ENCODE measurements at places on chromosomes 6 and 20.
A peak's percentile ranks its signal among the peaks of the same experiment; 100 is the strongest.

GRCh38 chr6:89970609-89971337 lies 76.5 kb downstream of the GJA10 start:
- DNase-seq: no peak

DNA sequence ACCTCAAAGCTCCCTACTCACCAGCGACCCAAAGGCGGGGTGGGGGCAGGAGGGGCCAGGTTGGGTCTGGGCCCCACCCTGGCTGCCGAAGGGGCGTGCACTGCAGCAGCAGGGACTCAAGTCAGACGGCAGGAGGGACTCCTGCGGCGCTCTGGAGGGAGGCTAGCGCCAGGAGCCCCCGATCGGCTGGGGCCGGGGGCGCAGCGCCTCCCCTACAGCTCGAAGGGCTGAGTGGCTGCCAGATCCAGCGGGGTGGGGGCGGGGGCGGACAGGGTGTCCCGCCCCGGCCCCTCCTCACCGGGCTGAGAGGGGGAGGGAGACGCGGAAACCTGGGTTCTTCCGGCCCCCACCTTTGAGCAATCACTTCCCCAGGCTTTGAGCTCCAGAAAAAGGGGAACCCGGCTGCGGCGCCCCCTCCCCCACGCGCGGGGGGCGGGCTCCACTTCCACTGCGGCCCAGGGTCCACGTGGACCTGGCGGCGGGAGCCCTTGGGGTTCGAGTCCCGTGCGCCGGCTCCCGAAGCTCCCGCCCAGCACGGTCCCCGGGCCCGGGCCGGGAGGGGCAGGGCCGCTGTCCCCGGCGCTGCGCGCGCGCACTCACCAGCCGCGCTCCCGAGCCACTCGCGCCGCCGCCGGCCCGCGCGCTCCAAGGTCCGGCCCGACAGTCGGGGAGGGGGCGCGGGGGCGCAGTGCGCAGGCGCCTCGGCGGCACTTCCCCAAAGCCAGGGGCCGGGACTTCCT lies at the start of gene RGS19:
Gene RGS19, minus strand, starts transcription at position 246 of the 740 bp plus-strand sequence. CDS start 2,632 bp downstream, outside the sequence.
- DNase-seq: peak; percentile 74

DNA sequence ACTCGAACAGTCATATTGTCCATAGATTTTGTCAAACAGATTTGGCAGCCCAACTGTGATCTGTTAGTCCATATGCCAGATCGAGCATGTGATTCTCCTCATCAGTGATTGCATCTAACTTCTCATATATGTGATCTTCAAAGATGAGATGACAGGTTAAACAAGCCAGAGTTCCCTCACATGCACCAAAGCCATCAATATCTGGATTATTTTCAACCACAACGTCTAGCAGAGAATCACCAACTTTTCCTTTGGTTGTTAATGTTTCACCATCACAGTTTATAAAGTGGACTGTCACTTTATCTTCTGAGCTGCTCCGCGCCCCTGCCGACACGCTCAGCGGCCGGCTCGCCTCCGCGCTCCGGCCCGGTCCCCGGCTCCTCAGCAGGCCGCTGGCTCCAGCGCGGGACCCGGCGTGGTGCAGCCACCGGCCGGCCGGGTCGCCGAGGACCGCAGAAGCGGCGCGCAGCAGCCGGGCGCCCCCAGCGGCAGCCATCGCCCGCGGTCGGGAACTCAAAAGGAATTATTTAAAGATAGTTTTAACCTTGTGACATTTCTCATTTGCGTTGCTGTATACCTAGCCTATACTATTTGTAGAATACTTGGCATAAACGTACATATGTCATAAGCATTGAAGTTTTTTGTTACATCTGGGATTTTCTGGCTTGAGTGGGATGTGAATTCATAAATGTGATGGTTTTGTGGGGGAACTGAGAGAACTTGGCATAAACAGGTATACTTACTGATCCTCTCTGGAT lies 40.1 kb upstream of the DYNLRB1 start:
- peak; percentile 38 for DNase-seq

DNA sequence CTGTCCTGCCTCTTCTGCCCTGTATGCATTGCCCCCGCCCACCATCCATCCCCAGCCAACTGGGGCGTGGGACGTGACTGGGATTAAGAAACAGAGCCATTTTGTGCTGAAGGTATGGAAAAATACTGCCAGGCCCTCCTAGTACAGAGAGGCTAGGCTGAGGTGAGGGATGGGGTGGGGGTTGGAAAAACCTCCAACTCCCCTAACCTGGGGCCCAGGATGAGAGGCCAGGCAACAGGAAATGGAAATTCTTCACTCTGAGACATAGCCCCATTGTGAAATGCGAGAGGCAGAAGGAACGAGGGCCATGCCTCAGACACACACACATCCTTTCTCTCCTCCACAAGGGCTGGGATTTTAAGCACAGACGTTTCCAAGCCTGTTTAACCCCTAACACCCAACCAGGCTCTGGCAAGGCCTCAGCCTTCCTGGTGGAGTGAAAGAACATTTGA lies 19.9 kb downstream of the KCNK5 start:
- no peak for DNase-seq

DNA sequence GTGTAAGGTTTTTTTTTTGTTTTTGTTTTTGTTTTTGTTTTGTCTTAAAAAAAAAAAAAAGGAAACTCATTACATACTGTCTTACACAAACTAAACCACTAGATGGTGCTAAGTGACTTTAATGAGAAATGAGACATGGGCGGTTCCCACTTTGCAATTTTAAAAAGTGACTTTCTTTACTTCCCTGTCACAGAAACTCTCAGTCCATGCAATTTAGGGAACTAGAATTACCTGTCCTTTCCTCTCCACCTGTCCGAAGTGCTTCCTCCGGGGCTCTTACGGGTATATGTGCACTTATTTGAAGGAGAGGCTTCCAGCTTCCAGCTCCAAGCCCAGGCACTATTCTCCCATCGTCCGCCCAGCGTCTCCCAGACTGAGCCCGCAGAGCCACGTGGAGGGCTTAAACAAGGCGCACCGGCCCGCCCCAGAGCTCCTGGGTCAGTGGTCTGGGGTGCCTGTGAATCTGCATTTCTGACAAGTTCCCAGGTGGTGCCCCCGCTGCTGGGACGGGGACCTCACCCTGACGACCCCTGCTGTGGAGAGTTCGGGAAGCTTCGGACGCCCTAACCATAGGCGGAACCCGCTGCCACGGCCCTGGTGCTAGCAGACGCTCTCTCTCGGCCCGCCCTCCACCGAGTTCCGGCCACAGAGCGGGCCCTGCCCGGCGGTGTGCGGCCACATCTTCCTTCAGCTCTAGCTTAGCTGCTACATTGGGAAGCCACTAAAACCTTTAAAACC lies 26.1 kb downstream of the BFSP1 start:
- peak; percentile 43 for DNase-seq

- no peak for DNase-seq
These were observed 22.9 kb upstream of the DDR1 start for GRCh38 chr6:30861257-30862048.

DNA sequence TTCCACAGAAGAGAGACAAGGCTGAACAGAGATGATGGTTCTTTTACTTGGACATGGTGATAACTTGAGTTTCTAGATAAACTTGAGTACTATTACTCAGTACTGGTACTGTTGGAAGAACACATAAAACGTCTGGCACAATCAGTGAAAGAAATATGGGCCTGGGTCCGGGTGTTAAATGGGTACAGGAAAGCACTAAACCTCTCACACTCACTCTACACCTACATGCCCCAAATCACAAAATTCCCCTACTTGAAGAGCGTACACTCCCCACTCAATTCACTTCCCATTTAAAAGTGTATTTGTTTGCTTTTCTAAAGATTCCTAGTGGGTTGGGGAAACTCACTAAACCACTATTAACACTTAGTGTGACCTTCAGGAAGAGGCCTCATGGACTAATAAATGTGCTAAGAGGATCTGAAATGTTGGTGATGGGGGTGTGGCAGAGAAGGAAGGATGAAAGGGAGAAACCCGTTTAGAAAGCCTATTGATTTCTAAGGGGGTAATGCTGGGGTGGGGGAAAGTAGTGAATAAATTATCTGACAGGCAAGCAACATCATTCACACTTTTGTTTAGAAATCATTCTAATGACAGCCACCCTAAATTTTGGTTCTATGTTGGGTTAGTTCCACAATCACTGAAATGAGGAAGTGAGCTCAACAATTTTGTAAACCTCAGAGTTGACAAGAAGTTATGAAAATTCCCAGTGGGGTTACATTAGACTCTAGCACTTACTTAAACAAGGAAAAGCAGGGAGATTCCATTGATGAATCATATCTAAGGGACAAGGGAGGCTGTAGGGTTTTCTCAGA lies 222.6 kb upstream of the MARCKS start:
- no peak for DNase-seq

DNA sequence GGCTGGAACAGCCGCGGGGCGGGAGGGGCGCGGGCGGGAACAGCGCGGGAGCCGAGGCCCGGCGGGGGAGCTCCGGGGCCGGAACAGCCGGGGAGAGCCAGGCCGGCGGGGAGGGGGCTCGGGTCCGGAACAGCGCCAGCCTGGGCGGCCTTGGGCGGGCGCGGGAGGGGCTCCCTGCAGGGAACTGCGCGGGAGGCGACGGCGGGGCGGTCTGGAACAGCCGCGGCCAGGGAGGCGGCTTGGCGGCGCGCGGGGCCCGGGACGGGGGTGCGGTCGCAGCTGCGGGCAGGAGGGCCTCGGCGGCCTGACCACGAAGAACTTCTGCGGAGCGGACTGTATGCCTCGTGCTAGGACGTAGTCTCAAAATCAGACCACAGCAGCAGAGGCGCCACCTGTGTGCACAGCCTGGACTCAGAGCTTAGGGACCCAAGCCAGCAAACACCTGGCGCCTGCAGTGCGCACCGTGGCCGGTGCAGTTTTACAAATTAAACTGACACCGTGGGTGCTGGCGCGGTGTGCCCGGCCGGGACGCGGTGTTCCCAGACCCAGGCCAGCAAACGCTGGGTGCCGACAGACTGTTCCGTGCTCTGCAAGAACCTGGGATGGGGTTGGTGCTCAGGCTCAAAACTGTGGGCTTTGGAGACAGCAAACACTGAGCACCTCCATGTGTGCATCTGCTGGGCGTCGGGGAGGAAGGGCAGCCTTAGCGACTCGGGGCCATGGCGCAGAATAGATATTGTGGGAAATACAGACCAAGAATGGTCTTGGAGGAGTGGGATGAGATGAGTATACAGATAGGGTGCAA lies 572 bp downstream of the ZNF341 start:
- peak; percentile 85 for DNase-seq

GRCh38 chr6:120965814-120966213 lies 368.5 kb downstream of the TBC1D32 start:
- DNase-seq: no peak

DNA sequence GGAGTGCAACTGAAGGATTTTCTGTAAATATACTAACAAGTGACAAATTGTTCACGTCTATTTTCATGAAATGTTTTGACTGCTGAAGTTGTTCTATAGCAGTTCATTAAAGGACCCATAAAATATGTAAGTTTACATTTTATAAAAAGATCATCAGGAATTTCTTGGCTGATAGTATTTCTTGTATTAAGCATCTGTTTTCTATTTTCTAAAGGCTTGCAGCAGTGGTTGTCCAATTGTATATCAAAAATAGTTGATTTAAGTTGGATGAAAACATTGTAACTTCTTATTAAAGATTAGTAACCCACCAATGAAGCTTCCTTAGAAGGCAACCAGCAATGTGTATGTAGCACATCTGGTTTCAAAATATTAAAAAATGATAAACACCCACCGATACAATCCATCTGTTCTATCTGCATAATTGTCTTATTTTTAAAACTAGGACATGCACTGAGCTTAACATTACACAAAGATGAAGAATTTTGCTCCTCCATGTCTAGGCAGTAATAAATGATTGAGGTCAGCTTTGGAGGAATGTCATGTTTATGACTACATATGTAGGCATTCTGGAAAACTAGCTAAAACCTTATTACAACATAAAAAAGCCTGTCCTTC lies 301.3 kb upstream of the TCF21 start:
- DNase-seq: no peak

DNA sequence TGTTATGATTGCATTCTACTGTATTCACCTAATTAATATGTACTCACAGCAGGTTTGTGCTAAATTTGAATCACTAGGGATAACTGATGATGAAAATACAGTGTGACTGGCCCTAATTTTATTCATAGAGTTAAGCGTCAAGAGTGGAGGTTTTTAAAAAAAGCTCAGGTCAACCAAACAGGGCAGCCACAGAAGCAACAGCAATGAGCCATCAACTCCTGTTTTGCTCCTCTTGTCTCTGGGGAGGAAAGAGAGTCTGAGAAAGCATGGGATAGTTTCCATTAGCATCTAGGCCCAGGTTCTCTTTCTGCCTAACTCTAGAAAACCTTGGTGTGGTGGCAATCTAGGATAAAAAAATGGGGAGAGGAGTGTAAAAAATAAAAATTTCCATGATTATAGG lies 122.1 kb downstream of the OGFRL1 start:
- no peak for DNase-seq

DNA sequence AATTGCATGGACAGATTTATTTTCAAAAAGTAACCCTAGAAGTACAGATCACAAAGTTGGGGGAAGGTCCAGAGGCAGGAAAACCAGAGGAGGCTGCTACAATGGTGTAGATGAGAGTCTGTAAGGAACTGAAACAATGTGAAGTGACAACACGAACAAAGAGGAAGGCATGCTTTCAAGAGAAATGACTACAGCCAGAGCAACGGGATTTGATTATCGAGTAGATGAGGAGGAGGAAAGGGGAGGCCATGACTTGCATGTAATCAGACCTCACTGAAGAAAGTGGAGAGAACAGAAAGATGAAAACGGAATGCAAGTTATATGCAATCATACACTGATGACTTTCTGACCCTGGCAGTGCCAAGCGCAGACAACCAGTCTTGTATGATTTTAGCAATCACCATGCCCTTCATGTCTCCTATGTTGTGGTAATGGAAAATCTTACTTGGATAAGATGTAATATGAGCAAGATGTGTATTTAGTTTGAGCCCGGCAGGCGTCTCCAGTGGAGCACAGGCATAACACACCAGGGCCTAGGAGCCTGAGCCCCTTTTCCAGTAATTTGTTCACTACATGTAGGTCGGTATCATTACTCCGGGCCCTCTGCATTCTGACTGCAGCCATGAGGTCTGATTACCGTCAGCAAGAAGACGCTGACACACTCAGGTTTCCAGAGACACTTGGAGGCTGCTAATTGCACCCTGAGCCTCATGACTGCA lies 34.0 kb upstream of the FAM83C start:
- no peak for DNase-seq

- DNase-seq: no peak
These were observed 513.7 kb upstream of the SULF2 start for GRCh38 chr20:48298851-48299484.

GRCh38 chr20:37319151-37319671 lies 26.7 kb upstream of the SRC start:
- DNase-seq: no peak

DNA sequence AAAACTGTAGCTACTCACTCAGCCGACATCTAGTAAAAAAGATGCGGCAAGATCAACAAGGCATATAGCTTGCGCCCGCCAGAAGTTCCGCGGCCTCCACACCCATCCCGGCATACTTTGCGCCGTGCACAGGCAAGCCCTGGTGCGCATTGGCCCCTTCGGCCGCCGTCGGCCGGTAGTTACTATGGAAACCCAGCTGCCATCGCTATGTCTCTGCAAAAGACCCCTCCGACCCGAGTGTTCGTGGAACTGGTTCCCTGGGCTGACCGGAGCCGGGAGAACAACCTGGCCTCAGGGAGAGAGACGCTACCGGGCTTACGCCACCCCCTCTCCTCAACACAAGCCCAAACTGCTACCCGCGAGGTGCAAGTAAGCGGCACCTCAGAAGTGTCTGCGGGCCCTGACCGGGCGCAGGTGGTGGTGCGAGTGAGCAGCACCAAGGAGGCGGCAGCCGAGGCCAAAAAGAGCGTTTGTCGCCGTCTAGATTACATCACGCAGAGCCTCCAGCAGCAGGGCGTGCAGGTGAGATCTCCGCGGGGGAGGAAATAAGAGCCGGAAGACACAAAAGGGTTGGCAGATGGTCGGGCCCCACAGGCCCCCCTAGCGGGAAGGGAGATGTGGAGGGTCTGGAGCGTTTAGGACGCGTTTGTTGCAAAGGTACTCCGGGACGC lies at the start of gene IRAK1BP1:
Gene IRAK1BP1, plus strand, starts transcription at position 182 of the 671 bp plus-strand sequence. Its CDS starts 26 bp downstream, at position 208.
- DNase-seq: peak; percentile 81

GRCh38 chr6:156863504-156863903 lies 86.3 kb downstream of the ARID1B start:
- no peak for DNase-seq
